ENCODE measurements at places on chromosomes 2 and 18.

DNA sequence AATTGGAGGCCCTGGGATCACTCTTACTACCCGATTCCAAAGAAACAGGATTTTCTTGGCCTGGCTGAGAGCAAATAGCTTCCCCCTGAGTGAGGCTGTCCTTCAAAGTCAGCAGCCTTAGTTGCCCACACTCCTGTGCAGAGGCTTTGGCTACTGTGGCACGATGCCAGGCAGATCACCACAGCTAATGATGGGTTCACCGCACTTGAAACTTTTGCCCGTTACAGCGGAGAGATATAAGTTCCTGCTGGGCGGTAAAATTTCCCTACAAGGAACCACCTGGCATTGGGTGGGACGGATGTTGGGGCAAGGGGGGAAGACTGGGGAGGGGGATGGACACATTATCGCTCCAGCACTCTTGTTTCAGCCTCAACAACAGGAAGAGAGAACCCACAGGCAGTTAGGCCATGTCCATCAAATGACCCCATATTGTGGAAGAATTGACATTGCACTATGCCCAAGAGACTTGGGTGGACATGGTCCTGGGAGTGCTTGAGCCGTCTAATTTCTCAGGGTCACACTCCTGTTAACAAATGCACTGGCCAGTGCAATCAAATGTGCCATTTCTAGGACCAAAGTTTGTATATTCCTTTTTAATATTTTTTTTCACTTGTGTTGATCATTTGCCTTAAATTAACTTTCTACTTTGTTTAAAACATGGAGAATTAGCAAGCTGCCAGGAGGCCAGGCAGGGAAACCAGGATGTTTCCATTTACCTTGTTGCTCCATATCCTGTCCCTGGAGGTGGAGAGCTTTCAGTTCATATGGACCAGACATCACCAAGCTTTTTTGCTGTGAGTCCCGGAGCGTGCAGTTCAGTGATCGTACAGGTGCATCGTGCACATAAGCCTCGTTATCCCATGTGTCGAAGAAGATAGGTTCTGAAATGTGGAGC, 4.4 kb downstream of the IL1B start:
- no peak for DNase-seq

DNA sequence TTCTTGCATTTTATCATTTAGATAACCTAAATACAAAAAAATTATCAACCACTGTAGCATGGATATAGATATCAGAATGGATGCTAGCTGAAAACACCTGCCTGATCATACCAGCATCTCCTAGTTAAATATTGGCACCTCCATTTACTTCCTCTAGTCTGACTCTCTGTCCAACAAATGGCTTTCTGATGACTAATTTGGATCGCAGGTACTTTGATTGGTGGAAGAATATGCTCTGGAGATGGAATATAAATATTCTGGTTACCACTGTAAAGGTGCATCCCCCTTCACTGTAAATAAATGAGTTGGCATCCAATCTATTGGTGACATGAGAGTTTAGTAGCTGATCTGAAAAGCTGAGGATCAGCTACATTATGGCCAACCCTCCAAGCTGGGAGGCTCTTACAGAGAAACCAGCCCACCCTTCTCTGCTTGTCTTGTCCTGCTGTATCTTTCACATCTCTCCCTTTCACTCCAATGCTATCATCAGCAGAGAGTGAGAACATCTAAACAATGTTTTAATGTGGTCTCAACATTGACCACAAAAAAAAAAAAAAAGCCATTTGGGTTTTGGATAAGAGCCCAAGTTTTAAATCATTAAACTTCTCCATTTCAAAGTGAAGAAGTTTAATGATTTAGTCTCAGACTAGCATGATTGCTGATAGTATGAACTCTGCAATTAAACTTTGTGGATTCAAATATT, 90.5 kb downstream of the PMAIP1 start:
- no peak for DNase-seq

DNA sequence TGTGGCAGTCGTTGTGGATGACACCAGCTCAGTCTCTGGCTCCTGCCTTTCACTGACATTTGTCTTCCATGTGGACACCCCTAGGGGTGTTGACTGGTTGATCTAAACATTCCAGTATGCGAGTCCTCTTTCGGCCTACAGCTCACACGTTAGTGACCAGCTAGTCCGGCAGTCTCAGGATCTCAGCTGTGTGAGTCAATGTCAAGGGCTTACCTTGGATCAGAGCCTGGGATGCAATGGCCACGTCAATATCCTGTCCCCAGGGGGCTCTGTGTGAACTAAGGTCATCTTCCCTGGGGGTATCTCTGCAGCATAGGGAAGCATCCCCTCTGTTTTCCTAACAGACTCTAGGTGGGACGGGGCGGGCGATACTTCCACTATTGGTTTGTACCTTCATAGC, 35.1 kb upstream of the YWHAQ start:
- no peak for DNase-seq

DNA sequence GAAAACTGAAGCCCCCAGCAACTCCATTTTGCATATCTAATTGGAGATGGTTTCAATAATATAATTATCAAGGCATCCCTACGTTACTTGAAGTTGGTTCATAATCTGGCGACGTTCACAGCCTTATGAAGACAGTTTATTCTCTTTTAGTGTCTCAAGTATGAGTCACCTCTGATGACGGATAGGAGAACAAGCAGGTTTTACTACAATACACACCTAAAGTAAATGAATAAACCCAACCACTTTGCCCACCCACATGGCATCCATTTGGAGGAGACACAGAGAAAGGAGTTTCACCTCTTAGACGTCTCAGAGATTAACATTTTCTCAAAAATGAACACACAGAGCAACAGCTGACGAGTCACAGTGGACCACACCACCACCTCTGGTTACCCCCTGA, 40.8 kb downstream of the BCL11A start:
- no peak for DNase-seq

DNA sequence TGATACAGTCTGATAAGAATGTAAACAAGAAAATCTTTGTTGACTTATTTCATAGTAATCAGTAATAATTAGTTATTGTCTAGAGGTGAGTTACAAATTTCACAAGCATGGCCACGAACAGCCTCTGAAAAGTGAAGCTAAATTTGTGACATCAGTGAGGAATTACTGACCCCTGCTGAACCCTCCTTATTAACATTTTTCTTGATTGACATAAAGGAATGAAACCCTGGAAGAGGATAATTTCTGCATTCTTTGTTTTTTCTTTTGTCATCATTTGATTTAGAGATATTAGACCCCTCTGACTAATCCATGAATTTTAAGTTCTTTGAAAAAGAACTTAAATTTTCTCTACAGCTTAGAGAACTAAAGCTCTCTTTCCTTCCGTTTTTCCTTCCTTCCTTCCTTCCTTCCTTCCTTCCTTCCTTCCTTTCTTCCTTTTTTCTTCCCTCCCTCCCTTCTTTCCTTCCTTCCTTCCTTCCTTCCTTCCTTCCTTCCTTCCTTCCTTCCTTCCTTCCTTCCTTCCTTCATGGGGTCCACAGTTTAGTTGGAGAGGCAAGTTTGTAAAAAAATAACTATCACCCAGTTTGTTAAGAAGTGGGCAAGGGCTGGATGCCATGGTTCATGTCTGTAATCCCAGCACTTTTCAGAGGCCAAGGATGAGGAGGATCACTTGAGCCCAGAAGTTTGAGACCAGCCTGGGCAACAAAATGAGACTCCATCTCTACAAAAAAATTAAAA, 387.0 kb downstream of the MTX2 start:
- no peak for DNase-seq

DNA sequence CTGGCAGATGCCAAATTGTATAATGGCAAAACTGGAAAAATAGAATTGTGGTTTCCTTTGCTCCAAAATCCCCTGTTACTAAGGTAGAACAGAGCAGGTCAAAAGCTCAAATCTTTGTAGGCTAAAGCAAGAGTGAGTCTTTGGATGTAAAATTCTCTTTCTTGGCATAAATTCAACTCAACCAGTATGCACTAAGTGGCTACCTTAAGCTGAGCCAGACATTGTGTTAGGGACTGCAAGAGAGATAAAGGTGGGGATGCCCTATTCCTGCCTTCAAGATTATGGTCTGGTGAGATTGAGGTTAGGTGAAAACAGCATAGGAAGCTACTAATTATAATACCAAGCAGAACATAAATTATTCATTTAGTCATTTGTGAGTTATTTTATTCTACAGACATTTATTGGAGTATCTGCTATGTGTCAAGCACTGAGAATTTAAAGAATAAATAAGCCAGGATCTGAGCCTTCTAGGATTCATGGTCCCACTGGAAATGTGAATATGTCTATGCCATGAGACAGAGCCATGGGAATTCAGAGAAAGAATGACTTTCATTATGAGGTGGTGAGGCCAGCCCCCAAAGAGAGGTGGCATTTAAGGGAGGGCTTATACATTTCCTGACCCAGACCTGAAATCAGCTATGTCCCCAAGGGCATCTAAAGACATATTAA, 198.0 kb upstream of the NCKAP5 start:
- DNase-seq: no peak

DNA sequence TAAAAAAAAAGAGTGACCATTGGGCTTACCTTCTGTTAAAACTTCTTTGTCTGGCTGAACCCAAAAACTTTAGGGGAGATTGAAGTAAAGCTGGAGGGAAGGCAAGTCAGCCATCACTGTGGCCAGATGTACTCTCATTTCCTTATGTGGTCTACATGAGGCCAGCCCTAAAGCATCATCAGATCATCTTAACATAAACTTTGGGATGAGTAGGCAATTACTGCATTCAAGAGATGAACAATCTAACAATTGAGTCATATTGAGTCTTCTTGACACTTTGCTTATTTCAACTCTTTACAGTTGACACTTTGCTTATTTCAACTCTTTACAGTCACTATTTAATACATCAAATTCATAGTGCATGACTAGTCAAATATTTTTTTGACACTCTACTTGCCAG, 155.6 kb downstream of the QPCT start:
- no peak for DNase-seq

- DNase-seq: no peak
These were observed 181.7 kb upstream of the SH3BP4 start for GRCh38 chr2:234770031-234770506.
